ENCODE measurements at places on chromosomes 4 and X.

DNA sequence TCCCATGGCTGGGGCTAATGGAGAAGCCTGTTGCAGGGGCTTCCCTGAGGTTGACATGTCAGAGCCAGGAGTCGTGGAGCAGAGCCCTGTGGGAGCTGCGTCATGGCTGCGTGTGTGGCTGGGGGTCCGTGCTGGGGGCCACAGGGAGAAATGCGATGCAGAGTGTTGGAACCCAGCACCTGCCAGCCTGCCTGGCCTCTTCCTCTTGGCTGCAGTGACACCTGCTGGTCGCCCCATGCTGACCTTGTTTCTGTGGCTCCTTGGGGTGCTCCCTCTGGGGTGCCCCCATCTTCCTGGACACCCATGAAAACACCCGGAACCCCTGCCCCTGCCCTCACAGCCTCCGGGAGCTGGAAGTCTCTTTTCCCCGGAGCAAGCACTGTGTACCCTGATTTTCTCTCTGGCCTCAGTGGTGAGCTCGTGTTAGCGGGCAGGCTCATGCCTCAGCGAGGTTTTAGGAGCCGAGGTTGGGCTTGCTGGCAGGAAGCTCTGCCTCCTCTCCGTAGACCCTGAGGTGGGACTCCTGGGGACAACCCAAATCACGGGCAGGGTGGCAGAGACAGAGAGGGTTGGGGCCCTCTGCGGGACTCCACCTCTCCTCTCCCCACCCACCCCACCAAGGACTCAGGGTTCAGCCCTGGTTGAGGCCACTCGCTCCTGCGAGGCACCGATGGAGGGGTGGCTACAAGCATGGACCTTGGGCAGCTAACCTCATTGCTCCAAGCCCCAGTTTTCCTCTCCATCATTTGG is 103.7 kb downstream of the SORCS2 start:
- DNase-seq, result peak; percentile 81

DNA sequence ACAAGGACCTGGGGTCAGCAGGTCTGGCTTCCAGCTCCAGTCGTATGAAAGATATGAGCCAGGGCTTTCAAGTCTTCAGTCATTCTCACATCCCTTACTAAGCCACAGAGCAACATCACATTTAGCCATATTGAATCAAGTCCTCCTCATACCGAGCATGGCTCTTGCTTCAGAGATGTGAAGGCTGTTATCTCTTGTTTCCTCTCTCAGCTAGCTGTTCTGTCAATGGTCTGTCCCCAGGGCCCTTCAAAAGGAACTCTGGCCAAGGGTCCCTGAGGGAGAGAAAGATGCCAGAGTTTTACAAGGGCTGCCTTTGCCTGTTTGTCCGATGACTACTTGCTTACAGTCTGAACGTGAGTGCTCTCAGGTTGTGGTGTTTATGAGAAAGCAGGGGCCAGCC is 30.5 kb downstream of the DOCK11 start:
- no peak for DNase-seq

DNA sequence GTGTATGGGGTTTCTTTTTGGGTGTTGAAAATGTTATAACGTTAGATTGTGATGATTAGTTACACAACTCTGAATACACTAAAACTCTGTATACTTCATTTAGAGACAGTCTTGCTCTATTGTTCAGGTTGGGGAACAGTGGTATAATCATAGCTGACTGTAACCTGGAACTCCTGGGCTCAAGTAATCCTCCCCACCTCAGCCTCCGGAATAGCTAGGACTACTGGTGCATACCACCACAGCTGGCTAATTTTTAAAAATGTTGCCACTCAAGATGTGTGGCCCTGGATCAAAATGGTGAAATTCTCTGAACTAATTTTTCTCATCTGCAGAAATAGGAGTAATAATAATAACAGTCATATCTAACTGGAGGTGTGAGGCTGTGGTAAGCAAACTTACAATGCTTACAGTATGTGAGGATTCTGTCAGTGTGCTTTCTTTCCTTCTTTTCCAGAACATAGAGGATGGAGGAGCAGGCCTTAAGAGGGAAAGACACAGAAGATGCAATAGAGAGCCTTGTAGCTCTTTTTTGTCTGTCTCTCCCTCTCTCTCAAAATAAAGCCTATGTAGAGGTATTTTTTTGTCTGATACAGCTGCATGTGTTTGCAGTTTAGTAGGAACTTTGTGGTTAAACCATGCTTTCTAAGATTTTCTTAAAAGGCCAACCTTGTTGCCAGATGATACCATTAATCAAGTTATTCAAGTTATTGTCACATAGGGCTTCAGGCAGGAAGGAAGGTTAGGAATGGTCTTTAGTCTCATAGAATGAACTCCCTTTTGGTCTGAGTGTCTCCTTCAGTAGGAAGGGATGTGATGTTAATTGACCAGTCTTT is 7.5 kb downstream of the ADD1 start:
- DNase-seq, result no peak

DNA sequence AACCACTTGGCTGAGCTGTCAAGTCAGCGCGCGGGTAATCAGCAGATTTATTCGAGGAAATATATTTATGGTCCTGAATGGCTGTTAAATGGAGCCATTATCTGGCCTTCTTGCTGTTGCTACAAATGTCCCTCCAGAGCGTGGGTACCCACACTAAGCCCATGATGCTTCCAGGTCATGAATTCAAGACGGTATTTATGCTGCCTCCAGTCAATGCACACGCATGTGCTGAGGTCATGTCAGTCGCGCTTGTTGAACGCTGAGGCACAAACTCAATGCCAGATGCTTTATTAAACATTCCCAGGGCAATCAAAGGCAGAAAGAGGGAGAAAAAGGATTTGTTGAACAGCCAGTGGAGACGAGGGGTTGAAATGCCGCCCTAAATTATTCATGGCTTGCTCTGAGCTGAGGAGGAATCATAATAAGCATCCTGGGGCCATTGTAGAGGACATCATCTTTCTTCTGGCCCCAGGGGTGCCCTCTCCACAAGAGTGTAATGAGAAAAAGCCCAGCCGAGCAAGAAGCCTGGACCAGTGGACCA is 36.1 kb upstream of the CLDN24 start:
- no peak for DNase-seq

All from AG20443 (cell line).